Inflammatory macrophage treated with lipopolysaccharide for 4 hours (primary cell): ENCODE measurements at places on chromosomes 1 and 21.

DNA sequence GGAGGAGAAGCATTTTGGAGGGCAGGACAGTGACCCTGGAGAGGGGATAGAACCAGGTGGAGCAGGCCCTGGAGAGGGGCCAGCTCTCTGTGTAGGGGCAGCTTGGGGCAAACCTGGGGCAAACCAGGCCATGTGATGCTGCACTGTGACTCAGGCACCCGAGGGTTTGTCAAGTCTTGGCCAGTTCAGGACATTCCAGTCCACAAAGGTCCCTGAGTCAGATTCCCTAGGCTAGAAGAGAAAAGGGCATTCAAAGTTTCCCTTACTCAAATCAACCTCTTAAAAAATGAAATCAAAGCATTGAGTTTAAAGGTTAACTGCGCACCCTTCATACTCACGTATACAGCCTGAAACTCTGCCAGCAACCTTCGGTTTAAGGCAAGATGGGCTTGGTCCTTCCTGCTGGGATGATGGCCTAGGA is 25.2 kb upstream of the PLA2G2C start:
- DNase-seq: no peak

- DNase-seq: no peak
Measured at GRCh38 chr1:56024155-56024554, 555.2 kb downstream of the PLPP3 start.

DNA sequence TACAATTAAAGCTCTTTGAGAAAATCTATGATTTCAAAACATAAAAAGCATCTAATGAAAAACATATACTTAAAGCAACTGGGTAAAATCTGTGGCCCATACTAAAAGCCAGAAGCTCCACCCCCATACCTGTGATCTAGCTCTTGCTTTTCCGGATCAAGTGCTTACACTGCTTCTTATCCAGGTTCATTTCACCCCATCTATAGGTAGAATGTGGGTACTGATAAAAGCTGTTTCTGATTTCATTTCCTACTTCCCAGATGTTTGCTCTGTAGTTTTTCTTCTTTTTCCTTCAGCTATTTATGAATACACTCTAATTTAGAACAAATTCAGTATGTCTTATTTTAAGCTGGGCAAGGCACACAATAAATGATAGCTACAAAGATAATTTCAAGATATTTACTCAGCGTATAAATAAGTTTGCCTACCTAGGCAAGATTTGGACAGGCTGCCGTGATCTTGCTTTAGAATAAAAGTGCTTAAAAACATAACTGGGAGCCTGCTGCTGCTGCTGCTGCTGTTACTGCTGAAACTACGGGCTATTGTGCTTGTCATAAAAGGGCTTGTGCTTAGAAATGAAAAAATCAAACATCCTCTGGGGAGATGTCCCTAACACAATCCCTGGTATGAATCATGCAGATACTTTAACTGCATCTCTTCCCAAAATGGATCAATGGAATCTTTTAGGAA is 2.1 kb downstream of the SIPA1L2 start:
- DNase-seq: peak; percentile 32

GRCh38 chr21:45432575-45433255 is 27.8 kb downstream of the COL18A1 start:
- DNase-seq: no peak

DNA sequence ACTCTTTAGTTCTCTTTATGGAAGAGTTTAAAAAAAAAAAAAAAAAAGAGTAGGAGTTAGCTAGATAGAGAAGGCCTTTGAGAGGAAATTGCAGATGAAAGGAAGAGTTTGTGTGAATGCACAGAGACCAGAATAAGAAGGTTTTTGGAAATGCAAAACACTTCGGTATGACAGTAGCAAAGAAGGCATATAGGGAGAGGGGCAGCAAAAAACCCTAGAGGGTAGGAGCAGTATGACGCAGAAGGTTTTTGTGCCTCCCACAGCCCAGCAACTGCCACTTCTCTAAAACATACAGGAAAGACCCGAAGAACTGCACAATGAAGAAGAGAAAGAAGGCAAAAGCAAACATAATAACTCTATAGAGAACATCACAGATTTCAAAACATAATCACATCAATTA is 84.3 kb downstream of the WDR64 start:
- no peak for DNase-seq
